Mononuclear cell (primary cell): ENCODE measurements at places on chromosomes 1 and 21. TPM values are rescaled to one million over a fixed set of nuclear protein-coding genes. Genes with fewer than 3 reads are reported as not detected.

Gene S100A1
- total RNA-seq, result not detected

Gene FHAD1
- 0.10 TPM for total RNA-seq

Gene KRTAP19-1
- total RNA-seq, result not detected

Gene SIM2
- not detected for total RNA-seq

Gene RAD54L
- not detected for total RNA-seq
